Panc1 (cell line): ENCODE measurements at places on chromosomes 7 and 10. TPM values are rescaled to one million over a fixed set of nuclear protein-coding genes. Genes with fewer than 3 reads are reported as not detected.

GRCh38 chr10:84683550-84683949, 355.2 kb downstream of the CCSER2 start:
- DNase-seq: no peak

DNA sequence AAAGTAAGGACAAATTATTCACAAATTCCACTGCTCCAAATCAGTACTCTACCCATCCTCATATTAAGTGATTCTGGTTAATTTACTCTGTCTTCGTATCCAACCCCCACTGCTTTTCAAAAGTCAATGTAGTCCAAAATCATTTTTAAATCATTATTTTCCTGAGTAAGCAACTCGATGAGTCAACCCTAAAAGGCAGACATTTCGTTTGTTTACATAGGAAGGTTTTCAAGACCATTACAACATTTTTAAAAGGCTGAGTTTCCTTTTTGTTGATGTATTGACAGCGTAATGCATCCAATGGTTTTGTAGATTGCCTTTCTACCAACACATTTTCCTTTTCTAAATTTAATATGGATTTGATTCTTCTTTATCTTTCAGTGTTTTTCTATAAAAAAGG, 523.0 kb upstream of the ANKRD30A start:
- DNase-seq: no peak

DNA sequence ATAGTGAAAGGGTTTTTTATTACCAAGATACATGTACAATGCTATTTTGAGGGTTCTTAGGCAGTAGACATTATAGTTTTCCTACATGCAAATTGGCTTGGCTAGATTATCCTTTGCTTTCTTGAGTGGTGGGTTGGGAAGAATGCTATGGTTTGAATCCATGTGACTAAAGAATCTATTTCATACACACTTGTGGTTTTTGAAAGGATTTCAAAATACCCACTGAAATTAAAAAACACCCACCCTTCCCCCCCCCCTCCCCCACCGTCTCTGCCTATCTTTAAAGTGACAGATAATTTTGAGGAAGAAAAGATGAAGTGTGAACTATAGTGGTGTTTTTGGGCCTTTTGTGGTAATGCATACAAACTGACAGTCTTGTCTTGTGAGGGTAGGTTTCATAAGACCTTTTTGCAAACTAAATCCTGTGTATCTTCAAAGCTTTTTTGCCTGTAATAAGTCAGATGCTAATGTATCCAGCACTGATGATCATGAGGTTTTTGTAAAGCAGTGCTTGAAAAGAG, 90.9 kb downstream of the TPST1 start:
- DNase-seq: no peak

DNA sequence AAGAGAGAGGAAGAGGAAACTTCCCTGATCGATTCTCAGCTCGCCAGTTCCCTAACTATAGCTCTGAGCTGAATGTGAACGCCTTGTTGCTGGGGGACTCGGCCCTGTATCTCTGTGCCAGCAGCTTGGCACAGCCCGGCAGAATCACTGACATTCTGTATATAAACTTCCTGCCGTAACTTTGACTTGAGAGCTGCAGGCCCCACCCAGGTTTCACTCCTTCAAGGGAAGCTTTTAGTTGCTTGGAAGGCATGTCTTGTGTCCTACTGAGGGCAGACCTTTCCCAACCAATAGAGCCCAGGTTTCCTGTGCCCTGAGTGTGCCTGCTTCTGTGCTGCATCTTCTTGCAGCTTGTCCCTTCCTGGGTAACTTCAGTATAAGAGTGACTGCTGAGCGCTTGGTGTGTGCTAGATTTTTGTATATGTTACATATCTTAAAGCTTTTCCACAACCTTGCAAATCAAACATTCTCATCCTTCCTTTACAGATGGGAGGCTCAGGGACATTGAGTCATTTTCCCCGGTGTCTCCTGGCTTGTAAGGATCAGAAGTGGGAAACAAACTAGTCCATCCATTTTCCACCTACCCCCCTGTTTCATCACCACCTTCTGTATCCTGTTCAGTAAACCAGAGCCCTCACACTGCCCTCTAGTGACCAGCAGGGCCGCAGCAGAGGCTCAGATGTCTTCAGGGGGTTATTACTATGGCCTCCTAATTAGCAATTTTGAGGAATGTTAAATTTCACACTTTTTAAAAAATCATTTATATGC, 225.2 kb upstream of the PRSS58 start:
- no peak for DNase-seq

- DNase-seq: no peak
Observed at GRCh38 chr10:36388166-36388565, 737.2 kb upstream of the ANKRD30A start.

GRCh38 chr7:121313220-121313792, 15.5 kb upstream of the WNT16 start:
- no peak for DNase-seq

Gene ANXA8
- 0.72 TPM for total RNA-seq

Gene P4HA1
- total RNA-seq: 58.5 TPM

DNA sequence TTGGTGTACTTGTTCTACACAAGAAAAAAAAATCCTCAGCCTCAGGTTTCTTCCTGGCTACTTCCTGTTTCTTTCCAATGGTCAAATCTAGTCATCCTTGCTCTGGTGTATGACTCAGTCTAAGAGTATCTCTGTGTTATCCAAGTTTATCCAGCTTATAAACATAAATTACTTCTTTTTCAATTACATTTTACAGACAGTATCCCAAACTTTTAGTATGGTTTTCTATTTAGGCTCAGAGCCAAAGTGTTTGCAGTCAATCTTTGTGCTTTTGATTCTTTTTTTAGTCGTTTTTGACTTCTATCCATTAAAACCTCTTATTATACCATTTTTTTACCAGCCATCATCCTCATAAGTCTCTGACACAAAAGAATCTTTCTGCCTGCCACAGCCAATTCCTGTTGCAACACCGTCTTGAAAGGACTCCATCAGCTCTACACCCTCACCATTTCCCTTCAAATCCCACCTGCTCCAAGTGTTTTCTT, 294.6 kb downstream of the PTEN start:
- no peak for DNase-seq

DNA sequence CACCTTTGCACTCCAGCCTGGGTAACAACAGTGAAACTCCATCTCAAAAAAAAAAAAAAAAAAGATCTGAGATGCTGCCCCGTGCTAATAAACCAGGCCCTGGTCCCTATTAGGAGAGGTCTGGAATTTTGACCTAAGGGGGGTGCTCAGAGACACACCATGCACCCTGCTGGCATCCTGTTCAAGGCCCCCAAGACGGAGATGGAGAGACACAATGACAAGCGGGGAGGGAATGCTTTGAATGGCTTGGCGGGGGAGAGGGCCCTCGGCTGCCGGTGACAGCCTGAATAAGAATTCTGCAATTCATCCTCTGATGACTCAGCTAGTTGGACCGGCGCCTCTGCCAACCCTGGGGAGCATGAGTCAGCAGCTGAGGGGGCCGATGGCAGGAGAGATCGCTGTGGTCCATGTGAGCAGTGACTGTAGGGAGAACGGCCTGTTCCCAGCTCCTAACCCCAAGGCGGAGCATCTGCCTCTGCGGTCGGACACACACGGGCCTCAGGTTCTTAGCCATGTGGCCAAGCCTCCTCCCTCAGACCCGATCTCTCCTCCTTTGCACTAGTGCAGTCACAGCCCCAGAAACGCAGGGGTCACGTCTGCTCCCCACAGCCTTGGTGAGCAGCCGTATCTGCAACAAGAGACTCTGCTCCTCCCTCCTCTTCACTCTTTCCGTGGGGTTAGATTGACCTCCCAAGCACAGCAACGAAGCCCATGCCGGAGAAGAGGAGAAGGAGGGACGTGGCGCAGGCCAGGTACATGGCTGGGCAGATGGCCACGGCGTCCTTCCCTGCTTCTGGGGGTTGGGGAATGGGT, 14.9 kb downstream of the TRIM56 start:
- peak; percentile 98 for DNase-seq

DNA sequence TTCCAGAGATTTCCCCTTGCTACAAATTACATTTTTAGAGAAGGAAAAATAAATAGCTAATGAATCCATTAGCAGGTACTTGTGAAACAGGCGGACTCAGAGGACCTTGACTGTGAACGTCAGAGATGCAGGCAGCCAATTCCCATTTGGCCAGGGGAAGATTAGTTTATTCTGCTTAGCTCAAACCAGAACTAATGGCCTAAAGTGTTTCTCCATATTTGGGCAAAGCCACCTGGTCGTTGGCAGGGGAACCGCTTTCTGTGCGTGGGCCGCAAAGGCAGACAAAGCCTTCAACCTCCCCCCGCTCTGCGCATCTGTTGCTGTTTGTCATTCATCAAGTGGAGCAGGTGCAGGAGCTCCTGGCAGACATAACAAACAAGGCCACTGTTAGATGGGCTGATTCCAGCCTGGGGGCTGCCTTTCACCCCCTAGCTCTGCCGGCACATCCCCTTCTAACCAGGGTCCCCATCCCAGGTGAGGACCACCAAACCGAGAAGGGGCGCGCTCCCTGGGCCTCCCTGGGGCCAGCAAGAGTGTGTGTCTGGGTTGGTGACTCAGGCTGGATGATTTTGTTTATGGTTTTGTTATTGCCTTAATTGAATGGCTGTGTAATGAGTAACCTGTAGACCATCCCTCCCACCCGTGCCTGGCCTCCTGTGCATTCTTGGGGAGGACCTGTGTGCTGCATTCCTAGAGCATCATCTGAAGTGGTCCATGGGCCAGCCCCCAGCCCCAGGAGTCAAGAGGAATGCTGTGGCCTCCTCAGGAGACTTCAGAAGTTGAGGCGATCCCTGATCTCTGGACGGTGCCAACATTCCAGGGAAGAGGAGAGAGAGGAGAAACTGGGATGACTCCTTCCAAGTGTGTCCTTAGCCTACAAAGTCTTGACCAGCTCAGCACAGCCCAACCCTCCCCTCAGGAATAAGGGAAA, 14.5 kb upstream of the CPA1 start:
- DNase-seq: no peak

Gene NPFFR1
- total RNA-seq: 0.05 TPM

Gene GPNMB
- total RNA-seq: 2.1 TPM

DNA sequence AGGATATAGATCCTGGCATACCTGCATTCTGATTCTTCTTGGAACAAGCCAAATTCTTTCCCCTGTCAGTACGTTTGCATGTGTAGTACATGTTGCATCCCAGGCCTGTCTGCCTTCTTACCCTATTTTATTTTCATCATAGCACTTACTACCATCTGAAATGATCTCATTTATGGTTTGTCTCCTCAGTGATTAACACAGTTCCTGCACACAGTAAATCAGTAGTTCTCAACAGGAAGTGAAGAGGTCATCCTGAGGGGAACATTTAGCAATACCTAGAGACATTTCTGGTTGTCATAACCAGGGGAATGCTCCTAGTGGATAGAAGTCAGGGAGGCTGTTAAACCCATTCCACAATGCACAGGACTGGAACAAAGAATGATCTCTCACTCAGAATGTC, 38.2 kb upstream of the SLC26A4 start:
- DNase-seq: no peak

DNA sequence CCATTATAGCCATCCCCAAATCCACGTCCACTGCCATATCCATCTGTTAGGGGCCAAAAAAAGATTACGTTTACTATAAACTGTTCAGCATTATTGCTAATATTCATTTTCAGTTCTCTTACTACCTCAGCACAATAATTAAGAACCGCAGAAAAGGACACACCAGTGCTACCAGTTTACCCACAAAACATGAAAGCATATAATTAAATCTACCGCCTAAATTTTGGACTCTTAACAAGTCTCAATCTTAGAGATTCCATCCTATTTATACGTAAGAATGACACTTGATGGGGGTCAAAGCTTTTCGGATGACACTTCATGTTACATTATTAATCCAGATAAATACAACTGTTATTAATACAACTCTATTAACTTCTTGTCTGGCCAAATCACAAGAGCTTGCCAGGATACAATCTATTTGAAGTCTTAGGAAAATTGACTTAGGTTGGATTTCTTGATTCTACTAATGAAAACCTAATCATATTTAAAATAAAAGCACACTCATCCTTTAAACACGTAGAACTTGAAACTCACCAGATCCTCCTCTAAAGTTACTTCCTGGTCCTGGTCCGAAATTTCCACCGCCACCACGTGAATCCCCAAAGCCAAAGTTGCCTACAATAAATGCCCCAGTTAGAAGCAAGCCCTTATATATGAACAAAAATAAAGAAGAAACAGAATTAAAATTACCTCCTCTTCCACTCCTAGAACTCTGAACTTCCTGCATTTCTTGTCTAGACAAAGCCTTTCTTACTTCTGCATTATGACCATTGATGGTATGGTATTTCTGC, 4.5 kb downstream of the HNRNPA2B1 start:
- no peak for DNase-seq

Gene AKR1D1
- not detected for total RNA-seq

Gene MKX
- total RNA-seq: not detected

DNA sequence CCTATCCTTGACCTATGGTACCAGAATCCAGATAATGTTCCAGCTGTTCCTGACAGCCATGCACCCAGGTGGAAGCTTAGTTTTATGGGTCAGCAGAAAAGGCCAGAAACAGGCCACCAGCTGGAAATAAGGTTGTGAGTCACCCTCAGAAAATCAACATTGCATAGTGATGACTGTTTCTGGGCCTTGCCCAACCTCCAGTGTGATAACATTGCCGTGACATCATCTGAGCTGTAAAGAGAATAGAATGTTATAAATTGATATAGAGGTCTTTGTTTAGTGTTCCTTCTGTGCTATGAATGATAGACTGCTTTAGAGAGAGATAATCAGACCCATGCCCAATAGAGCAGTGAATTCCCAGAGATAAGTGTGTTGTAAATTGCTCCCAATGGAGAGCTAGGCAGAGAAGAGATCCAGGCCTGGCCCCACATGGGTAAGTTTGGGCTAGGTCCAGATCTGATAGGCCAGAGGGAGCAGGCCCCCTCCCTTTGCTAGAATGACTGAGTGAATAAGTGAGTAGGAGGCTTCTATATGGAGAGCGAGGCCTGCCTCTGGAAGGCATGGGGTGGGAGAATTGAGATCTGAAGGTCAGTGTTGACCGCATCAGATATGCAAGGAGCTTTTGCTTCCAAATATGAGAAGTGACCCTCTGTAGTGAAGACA, 14.2 kb upstream of the HPS1 start:
- peak; percentile 84 for DNase-seq

DNA sequence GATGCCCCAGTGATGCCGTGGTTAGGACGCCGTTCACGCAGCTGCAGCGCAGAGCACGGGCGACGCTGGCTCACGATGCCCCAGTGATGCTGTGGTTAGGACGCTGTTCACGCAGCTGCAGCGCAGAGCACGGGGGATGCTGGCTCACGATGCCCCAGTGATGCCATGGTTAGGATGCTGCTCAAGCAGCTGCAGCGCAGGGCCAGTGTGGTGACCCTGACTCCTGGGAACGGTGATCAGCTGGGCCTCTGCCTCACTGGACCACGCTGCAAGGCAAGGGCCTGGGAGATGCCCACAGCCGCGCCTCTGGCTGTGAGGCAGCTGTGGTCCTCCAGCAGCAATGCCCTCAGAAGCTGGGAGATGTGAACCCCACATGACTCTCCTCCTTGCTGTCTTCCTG, 280.6 kb downstream of the DNAJB6 start:
- DNase-seq: no peak

DNA sequence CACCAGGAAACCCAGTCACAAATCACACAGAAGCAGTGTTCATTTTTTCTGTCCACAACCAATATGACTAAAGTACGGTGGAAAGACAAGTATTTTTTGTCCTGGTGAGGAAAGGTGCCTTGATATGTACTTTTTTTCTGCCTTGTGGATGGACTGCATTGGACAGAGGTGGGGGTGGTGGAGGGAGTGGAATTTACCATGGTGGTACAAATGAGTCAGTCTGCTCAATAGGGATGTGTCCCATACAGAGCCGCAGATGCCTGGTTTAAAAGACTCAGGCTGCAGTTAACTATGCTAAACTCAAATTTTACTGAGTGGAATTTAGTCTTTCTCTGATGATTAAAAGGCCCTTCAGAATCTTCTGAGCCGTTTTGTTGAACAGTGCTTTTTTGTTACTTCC, 674.5 kb upstream of the GALNT17 start:
- DNase-seq: no peak

- no peak for DNase-seq
Observed at GRCh38 chr7:158548726-158549125, 38.9 kb downstream of the PTPRN2 start.
